ENCODE measurements at places on chromosomes 7 and 10.

DNA sequence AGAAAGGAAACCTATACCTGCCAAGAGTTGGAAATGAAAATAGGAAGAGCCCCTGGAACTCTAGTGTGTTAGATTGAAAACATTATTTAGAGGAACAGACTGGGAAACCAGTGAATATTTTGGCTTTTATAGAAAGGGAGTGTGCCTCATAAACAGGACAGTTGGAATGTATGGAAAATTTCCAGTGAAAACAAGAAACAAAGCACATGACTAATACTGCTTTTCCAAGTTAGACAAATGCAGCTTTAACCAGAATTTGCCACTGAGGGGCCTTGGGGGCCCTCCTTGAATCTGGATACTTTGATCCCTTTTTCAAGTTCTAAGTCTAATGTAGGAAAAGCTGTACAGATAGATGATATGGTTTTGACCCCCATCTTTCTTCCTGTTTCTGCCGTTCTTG is 21.2 kb downstream of the ITGB8 start:
- no peak for DNase-seq

DNA sequence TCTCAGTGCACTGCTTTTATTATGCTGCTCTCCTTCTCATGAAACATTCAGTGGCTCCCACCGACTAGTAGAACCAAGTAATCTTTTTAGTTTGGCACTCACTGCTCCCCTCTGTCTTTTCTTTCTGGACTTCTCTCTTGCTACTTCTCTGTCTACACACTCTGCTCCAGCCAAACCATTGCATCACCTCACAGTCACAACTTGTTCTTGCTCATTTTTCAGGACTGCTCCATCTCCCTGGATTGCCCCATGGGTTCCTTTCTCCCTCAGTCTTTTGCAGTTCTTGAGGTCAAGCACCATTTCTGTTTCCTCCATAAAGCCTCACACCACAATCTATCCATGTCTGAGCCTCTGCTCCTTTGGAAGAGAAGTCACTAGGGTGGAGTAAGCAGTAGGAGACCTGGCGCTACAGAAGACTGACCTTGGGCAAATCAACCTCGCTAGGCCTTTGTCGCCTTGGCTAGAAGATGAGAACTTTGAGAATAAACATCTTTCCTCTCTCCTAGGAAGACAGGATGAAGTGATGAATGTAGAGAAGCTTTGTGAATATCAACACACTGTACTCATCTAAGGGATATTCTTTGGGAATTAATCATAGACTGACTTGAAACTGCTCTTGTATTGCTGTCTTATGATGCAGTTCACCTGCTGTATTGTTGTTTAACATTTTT is 186.2 kb downstream of the LRMDA start:
- peak; percentile 76 for DNase-seq

DNA sequence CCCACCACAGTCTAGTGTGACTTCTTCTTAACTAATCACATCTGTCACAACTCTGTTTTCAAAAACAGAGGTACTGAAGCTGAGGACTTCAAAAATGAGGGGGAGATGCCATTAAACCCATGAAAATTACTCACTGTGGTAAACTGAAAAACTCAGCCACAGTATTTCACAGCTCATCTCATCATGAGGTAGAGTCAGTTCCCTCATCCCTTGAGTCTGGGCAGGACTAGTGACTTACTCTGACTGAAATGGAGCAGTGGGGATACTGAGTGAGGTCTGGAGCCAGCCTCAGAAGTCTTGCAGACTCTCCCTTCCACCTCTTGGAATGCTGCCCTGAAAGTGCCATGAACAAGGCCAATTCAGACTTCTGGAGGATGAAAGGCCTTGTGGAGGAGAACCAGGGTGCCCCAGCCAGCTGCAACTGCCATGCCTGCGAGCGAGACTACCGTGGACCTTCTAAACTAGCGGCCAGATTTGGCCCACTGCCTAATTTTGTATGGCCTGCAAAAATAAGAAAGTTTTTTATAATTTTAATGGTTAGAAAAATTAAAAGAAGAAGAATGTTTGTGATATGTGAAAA is 24.7 kb upstream of the ANKRD1 start:
- no peak for DNase-seq

DNA sequence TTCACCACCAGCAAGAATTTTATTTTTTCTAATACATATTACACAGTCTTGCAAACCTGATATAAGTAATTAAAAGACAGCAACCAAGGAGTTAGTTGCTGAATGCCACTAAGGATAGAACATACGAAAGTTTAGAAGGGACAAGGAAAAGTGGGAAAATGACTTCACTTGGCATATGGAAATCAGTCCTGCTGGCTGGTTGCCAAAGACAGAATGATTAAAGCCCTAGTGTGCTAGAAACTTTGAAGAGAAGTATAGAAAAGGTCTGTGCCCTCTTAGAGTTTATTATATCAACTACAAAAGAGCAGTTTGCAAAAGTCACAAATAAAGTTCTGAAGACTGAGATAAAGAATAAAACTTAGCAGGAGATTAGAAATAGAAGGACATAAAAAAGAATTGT is 5.8 kb upstream of the YAE1 start:
- DNase-seq, result no peak

- no peak for DNase-seq
These were observed 745.4 kb downstream of the PHTF2 start for GRCh38 chr7:78543976-78544375.

DNA sequence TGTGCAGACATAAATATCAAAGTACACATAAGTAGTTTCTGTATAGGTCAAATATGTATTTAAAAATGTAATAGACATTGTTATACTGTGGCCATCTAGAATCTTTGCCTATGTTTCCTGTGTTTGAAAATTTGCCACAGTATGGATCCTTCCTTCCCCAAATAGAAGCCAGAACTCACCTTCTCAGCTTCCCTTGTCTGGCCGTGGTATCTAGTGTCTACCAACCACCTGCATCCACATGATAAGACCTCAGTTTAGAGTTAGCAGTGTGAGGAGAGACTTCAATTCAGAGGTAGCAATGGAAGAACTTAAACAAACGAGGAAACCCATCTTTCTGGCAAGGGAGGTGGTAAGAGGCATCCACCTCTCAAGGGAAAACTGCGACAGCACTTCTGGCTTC is 4.9 kb downstream of the TRDMT1 start:
- no peak for DNase-seq

GRCh38 chr10:103574097-103575061 is 80.9 kb downstream of the NEURL1 start:
- DNase-seq, result no peak

DNA sequence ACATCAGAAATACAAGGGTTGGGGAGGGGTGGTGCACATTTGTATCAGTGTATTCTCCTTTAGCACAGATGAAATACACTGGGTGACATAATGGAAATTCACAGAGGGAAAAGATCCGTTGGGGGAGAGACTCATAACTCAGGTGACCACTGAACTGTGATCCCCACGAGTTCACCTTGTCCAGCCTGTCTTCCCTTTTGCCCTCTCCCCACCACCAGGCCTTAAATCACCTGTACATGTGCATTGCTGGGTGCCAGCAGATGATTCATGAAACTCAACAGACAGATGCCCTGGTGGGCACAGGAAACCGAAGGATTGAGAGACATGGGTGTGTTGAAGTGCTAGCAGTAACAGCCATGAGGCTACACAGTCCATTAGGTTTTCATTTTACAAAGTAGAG is 253.3 kb downstream of the PLXNA4 start:
- no peak for DNase-seq

- no peak for DNase-seq
These were observed 18.7 kb upstream of the UTF1 start for GRCh38 chr10:133211141-133211830.

DNA sequence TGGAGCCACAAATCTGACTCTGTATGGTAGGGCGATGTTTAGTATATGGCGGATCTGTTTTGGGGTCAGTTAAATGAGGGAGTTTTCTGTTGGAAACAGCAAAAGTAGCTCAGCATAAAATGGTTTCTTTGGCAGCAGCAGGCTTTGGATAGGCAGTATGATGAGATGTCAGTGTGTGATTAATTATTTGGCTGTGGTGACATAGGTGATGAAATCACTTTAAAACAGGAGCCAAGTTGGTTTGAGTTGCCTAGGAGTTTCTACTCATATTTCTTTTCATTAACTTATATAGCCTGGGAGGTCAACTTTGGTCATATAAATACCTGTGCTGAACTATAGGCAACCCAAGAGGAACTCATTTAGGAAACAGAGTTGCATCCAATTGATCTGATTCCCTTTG is 291.2 kb downstream of the LRMDA start:
- no peak for DNase-seq

DNA sequence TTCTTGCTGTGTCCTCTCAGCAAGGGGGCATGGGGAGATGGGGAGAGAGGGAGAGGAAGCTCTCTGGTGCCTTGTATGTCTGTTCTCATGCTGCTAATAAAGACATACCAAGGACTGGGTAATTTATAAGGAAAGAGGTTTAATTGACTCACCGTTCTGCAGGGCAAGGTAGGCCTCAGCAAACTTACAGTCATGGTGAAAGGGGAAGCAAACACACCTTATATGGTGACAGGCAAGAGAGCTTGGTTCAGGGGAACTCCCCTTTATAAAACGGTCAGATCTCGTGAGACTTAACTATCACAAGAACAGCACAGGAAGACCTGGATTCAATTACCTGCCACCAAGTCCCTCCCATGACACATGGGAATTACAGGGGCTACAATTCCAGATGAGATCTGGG is 464.7 kb upstream of the CELF2 start:
- no peak for DNase-seq

DNA sequence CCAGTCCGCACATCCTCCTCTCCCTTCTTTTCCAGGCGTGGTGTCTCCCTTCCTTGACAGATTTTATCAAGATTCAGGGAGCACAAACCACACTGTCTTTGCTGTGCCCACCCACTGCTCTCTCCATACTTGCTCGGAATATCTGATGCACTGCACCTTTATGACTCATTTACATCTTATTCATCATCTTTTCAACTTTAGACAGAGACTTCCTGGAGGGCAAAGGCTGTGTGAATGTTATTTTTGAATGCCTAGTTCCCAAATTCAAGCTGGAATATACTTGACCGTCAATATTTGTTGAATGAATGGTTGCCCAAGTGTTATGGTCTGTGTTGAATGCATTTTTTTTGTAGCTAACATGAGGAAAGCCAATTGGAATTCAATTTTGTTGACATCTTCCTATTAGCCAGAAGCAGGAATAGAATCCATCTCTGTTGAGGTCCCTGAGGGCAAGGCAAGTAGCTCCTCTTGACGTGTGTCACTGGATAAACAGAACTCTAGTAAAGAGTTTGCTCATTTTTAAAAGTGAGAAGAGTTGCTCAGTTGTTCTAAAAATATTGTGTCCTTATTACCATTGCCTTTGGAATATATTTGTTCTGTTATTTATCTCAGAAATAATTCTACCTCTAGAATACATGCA is 95.0 kb downstream of the KLF6 start:
- no peak for DNase-seq

DNA sequence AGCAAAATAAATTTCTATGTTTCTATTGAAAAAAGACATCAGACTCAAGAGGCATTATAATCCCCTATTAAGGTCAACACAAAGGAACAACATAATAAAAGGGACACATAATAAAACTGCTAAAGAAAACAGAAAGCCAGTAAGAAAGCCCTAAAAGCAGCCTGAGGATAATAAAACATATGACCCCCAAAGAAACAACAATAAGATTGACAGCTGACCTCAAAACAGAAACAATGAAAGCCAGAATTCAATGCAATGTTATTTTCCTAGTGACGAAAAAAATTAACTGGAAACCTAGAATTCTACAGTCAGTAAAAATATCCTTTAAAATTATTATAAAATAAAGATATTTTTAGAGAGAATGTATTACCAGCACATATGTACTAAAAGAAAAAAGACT is 44.9 kb upstream of the FAM171A1 start:
- no peak for DNase-seq

DNA sequence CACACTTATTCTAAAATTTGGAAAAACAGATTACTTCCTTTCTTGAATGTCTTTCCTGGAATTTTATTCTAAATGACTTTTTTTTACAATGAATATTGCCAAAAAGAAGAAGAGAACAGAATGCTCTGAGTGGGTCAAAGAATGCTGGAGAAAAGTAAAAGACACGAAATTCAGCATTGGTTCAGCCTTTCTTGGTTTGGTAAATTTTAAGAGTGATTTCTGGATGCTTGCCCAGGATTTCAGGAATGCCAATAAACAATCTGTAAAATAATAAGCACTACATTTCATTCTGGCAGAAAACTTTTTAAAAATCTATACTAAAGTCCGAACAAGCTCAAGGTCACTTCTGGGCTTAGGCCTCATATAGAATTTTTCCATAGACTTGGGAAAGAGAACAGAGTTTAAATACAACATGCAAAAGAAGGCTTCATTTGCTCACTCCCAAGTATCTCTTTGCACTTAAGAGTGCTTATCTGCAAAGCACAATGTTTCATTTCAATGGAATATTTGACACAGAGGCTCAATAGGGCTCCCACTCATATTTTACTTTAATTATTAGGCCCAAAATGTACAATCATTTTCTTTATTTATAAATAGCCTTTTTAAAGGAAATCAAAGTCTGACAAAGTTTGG is 359.5 kb upstream of the ANKRD30A start:
- DNase-seq, result no peak

- DNase-seq, result no peak
These were observed 2.5 kb downstream of the NIPSNAP2 start for GRCh38 chr7:55966851-55967250.

DNA sequence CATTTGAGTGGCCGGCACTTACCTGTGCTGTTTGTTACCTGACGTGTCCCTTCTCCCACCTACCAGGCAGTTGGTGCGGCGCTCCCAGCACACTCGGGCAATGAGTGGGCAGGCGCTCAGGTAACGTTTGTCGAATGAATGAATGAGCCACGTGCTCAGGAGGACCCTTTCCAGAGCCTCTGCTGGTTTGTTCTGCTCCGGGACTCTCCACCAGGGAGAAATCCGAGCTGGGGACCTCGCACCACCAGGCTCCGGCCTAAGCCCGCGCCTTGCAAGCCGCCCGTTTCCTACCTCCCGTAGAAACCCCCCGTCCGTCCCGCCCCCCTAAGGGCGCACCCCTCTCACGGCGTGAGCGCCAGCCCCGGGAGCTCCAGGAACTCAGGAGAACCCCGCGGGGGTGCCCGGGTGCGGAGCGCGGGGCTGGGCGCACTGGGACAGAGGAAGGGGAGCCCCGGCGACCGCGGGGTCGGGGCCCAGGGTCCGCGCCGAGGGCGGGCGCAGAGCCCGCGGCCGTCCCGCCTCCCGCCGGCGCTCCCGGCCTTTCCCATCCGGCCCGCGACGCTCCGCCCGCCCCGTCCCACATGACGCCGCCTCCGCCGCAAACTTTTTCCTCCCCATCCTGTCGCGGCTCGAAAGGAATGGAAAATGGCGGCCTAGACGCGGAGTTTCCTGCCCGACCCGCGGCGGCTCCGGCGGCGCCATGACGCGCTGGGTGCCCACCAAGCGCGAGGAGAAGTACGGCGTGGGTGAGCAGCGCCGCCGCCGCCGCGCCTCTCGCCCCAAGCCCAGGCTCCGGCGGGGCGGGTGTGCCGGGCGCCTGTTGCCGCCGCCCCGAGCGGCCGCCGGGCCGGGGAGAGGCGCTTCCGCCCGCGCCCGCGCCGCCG is at the start of gene DOCK1:
Gene DOCK1 (plus strand): TSS at position 611 of the 884 bp plus-strand sequence. CDS start 90 bp downstream, at position 701.
- peak; percentile 91 for DNase-seq
